ENCODE measurements at places on chromosomes 2 and 18. TPM values are rescaled to one million over a fixed set of nuclear protein-coding genes. Genes with fewer than 3 reads are reported as not detected.

FARP2 gene
- 27.6 TPM for total RNA-seq

STK39 gene
- total RNA-seq, result 12.6 TPM

ME2 gene
- total RNA-seq, result 42.2 TPM

OR6B2 gene
- total RNA-seq, result not detected

CYP20A1 gene
- 36.8 TPM for total RNA-seq

ATP6V1C2 gene
- total RNA-seq, result not detected

NETO1 gene
- 1.5 TPM for total RNA-seq

RAD51AP2 gene
- total RNA-seq, result not detected

SCG2 gene
- total RNA-seq, result 0.42 TPM

C2orf81 gene
- total RNA-seq, result 0.94 TPM

PROKR1 gene
- total RNA-seq, result under 0.01 TPM

BMP10 gene
- not detected for total RNA-seq

GNLY gene
- 181 TPM for total RNA-seq

GBX2 gene
- total RNA-seq, result not detected

CNGA3 gene
- total RNA-seq, result not detected

TWIST2 gene
- 0.21 TPM for total RNA-seq

NOL4 gene
- not detected for total RNA-seq
